ENCODE measurements at places on chromosomes 7 and 10. TPM values are rescaled to one million over a fixed set of nuclear protein-coding genes. Genes with fewer than 3 reads are reported as not detected.

Gene ZNF117
- 24.6 TPM for polyA plus RNA-seq

Gene MCMBP
- 39.7 TPM for polyA plus RNA-seq

Gene CABCOCO1
- 0.24 TPM for polyA plus RNA-seq

Gene GALNT17
- polyA plus RNA-seq, result 33.6 TPM

Gene CCL24
- not detected for polyA plus RNA-seq

Gene CRPPA
- polyA plus RNA-seq, result 5.8 TPM
